AG09309 (cell line): ENCODE measurements at places on chromosomes 16 and 17.

DNA sequence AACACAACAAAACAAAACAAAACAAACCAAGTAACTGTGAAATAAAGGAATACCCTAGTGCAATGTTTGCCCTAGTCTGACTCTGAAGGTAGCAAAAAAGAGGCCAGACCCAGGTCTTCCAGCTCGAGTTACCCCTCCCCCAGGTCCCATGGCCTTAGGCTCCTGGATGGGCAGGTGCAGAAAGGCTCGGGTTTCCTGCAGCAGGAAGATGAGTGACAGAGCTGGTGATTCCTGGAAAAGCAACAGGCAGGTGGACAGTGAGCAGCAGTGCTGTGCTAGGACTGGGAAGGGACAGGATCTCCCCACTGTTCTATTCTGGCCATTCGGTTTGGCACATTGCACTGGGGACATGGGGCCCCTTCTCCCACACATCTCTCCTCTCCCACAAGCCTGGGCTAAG, 42.9 kb upstream of the MRTFB start:
- no peak for DNase-seq

GRCh38 chr17:1729966-1730325, 5.4 kb downstream of the WDR81 start:
- DNase-seq: no peak

DNA sequence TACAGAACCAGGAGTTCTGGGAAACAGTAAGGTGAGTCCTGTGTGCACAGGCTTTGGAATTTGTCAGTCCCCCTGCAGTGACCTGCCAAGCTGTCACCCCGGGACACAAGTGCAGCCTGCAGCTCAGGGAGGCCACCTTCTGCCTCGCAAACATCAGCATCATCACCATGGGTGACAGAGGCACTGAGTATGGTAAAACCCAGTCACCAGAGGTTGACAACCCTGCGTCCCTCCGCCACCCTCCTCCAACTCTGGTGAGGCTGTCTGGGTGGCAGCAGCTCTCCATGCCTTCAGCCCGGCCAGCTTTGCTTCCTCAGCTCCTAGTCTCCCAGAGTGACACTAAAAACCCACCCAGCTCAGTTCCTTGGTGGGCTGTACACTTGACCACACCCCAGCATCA, 221.0 kb downstream of the CPPED1 start:
- no peak for DNase-seq

DNA sequence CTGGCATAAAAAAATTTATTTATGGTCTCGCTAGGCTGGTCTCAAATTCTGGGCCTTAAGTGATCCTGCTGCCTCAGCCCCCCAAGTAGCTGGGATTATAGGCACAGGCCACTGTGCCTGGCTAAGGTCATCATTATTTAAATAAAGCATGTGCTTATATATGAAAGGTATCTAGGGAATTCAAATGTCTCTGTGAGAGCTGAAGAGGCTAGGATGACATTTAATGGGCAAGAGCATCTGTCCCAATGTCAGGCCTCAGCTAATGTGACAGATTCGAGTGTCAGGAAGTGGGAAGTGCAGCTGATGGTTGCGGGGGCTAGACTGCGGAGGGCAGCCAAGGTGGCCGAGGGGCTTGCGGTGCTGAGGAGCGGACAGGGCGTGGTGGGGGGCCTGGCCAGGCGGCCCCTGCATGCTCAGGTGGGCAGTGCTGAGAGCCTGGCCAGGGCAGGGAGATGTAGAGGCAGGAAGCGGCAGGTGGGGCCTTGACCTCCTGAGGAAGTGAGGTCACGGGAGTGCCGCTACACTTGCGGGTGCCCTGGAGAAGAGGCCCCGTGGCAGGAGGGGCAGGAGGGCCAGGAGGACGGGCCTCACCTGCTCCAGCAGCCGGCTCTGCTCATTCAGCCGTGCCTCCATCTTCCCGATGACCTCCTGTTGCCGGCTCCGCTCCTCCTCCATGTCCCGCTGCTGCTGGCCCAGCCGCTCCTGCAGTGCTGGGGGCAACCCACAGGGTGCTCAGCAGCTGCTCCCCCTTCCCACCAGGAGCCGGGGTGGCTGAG, 12.6 kb upstream of the MRPL38 start:
- no peak for DNase-seq

DNA sequence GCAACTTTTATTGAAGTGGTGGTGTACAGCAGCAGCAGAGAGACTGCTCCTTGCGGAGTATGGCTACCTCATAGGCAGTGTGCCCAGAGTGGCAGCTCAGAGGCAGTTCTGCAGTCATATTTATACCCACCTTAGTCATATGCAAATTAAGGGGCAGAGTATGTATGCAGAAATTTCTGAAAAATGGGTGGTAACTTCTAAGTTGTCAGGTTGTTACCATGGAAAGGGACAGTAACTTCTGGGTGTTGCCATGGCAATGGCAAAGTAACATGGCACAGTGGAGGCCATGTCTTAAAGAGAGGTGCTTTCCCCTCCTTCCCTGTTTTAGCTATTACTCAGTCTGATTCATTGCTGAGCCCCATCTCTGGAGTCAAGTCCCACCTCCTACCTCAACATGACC, 53.4 kb downstream of the MEOX1 start:
- DNase-seq: no peak

DNA sequence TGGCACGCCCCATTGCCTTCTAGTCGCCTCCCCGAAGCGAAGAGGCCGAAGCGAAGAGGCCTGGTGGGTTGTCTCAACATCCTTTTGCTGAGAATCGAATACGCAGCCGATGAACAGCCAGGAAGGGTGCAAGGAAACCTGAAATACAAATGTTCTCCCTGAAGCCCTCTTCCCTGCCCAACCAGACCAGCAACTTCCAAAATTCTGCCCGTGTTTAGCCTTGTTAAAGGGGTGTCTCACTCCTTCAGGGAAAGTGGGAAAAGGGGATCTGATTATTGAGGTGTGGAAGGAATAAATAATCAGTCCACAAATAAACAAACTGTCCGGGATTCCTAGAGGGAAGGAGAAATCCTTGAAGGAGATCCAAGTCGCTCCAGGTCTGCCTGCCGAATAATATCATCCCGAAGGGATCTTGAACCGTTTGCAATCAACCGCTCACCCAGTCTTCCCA, 1.4 kb upstream of the FOXC2 start:
- no peak for DNase-seq

GRCh38 chr17:47982091-47982617, 11.2 kb downstream of the CDK5RAP3 start:
- DNase-seq: no peak

DNA sequence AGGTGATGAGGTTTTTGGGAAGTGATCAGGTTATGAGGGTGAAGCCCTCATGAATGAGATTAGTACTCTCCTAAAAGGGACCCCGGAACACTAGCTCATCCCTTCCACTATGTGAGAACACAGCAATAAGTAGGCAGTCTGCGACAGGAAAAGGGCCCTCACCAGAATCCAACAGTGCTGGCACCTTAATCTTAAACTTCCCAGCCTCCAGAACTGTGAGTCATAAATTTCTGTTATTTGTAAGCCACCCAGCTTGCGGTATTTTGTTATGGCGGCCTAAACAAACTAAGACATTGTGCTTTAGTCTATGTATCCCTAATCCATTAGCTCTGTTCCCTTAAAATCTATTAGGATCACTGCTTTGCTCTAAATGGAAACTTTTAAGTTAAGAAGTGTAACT, 8.5 kb downstream of the SLFN12 start:
- DNase-seq: no peak

DNA sequence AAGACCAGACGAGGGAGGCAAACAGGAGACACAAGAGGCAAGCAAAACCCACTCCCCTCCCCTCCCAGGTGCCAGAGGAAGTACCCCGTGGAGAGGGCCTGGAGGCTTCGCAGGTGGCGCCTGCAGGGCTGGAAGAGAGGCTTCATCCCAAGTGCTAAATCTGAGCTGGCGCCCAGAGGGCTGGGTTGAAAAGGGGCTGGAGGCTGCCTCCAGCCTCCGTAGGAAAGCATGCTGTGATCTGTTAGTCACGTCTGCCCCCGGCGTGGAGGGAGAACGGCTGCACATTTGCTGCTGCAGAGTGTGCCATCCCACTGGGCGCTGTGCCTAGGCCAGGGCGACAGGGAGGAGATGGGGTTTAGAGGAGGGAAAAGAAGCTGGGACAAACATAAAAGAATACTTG, 16.9 kb downstream of the RPH3AL start:
- no peak for DNase-seq

DNA sequence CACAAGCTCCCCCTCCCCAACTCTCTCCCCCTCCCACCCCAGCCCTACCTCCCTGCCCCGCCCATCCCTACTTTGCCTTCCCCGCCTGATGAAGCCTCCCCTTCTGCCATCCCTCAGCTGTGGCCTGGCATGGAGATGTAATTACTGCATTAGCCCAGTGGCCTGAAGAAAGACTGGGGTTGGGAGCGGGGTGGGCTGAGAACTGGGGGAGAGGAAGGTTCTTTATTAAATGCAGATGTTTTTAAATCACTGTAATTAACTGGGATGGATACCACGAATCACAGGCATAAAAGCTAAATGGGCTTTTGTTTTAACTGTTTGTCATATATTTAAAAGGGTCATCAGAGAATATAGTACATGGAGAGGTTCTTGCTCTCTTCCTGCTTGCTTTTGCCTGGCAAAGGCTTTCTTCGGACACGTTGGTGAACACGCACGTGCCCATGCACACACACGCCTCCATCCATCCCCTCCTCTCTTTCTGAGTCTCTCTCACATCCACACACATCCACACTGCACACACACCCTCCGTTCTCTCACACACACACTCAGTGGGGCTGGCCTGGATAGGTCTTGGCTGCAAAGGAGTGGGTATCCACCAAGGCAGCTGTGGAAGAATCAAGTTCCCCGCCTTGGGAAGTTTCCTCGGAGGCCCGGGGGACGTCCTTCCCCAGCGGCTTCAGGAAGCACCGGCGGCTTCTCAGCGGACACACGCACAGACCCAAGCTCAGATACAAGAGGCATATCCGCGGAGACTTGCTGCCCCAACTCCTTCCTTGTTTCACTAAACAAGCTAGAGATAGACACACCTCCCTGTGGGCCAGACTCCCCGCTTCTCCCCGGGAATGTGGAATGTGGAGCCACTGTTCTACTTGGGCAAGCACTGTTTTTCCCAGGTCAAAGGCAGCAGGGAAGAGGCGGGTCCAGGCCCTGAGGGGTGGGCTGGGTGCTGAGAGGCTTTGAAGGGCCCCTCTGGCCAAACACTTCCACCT, 27.4 kb upstream of the TNRC6C start:
- DNase-seq: no peak

- no peak for DNase-seq
Observed at GRCh38 chr16:50151756-50152155, 1.4 kb upstream of the TENT4B start.

- no peak for DNase-seq
Observed at GRCh38 chr17:62724398-62725146, 83.5 kb downstream of the MARCHF10 start.

- DNase-seq: peak; percentile 42
Observed at GRCh38 chr17:62109378-62109902, 44.4 kb upstream of the MED13 start.

DNA sequence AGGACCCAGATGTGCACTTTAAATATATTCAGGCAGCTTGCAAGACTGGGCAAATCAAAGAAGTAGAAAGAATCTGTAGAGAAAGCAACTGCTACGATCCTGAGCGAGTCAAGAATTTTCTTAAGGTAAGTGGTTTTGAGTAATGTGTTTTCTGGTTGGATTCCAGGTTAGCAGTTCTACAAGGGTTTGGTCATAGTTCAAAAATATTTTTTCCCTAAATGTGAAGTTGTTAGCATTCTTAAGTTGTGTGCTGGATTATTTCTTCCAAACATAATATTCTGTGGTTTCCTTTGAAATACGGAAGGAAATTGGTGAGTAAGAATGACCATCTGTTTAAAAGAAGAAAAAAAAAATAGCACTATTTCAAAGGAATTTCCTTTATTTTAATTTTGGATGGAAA, 38.4 kb downstream of the PTRH2 start:
- peak; percentile 87 for DNase-seq

GRCh38 chr17:28272166-28272565, 46.8 kb upstream of the TMEM97 start:
- no peak for DNase-seq

GRCh38 chr17:28392491-28392890, 13.5 kb downstream of the SLC46A1 start:
- no peak for DNase-seq

- no peak for DNase-seq
Observed at GRCh38 chr17:73870473-73870872, 226.2 kb upstream of the SDK2 start.

DNA sequence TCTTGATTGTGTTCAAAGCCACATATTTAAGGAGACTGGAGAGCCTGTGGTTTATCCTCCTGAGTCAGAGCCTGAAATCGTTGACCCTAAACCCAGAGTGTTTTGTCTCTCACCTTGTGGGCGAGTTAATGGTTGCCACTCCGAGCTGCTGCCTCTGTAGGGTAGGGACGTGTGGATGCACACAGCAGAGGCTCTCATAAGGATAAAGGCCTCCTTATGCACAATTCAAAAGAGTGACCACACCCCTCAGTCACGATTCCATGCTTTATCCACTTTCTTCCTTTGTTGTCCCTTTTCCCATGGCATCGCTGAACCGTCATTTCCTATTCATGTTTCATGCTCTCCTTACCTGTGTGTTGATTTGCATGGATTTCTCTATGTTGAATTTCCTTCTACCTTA, 805.0 kb upstream of the RBFOX1 start:
- no peak for DNase-seq

GRCh38 chr17:76145231-76146052, 4.4 kb upstream of the FOXJ1 start:
- DNase-seq: no peak

DNA sequence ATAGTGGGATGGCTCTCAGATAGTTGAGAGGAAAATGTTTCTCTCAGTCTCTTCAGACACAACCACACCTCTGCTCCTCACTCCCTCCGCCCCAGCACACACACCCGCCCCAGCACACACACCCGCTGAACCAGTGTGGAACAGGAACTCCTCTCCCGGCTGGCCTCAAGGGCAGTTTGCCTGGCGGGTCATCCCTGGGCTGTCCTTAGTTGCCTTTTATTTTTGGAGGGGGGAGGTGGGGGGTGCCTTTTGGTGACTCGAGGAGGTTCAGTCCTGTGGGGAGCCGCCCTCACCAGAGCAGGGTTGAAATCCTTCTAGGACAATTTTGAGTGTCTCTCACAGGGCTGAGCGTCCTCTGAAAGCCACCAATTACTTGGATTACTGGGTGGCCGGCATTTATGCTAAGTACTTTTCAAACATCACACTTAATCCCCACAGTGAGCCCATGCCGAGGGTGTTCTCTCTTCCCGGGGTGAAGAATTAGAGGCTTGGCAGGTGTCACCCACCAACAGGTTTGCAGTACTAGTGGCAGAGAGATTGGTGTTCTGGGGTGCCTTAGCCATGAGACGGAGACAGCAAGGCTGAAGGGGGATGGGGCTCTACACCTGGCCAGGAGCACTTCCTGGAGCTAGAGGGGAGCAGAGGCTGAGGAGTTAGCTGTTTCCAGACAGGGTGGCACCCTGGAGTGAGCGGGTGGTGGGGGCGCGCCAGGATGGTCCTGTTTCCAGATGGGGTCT, 2.8 kb downstream of the RASD1 start:
- DNase-seq: no peak

GRCh38 chr17:64950871-64951270, 31.6 kb upstream of the LRRC37A3 start:
- DNase-seq: no peak
